ENCODE measurements at places on chromosomes 7 and 10.

DNA sequence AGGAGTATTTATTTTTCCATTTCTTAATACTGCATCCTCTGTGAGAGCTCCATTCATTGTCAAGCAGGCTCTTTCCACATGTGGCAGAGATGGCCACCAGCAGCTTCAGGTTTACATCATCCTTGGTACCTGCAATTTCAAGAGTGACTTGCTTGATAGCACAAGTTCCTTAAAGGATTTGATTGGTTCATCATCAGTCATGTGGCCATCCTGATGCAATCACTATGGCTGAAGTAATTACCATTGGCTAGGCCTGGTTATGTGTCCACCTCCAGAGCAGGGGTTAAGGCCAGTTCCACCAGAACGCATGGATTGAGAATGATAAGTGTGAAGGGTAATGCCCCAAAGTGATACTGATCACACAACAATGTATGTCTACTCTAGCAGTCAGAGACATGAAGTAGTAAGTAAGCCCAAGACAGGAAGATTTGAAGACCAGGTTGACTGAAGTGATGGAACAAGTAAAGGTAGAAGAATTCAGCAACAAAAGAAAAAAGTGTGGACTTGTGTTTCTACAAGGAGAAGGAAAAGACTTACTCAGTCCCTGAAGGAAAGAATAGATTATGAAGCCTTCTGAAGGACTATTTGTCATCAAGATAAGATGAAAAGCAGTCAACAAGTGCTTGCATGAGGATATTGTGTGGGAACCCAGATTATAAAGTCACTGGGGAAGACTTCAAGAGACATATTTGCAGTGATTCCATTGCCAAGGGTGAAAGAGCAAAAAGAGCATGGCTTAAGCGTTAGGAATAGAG, 26.4 kb upstream of the PRKAR2B start:
- no peak for ATAC-seq

GRCh38 chr7:82705517-82706260, 262.1 kb upstream of the CACNA2D1 start:
- ATAC-seq, result no peak

DNA sequence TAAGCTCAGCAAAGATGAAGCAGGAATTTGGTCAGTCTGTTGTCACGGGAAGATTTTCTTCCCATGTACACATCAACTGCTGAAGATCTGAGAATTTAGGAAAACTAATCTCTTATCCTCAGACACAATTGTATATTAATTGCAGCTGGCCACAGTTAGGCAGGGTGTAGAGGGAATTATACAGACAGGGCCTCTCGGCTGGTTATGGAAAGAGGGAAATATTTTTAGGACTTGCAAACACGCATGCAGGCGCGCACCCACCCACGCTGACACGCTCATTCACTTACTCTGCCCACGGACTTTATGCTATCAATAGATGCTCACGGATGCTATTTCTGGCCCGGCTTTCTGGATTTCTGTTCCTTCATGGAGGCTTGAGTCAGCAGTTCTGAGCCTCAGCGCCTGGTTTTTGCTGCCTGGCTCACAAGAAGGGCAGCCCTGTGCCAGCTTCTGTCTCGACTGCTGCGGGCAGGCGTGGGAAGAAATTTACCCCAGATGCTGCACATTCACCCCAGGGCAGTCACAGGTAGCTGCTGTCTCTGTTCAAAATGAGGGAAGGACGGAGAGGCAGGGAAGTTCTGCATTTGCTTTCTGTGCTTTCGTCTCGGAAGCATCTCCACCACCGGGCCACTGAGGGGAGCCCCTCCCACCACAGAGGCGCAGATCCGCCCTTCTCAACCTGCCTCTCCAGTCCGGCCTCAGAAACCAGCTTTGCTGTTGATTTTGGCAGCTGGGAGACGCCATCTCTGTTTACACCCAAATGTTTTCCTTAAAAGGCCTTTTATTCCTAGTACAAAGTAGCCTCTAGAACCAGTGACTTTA, 116.3 kb upstream of the BTBD16 start:
- ATAC-seq, result no peak

DNA sequence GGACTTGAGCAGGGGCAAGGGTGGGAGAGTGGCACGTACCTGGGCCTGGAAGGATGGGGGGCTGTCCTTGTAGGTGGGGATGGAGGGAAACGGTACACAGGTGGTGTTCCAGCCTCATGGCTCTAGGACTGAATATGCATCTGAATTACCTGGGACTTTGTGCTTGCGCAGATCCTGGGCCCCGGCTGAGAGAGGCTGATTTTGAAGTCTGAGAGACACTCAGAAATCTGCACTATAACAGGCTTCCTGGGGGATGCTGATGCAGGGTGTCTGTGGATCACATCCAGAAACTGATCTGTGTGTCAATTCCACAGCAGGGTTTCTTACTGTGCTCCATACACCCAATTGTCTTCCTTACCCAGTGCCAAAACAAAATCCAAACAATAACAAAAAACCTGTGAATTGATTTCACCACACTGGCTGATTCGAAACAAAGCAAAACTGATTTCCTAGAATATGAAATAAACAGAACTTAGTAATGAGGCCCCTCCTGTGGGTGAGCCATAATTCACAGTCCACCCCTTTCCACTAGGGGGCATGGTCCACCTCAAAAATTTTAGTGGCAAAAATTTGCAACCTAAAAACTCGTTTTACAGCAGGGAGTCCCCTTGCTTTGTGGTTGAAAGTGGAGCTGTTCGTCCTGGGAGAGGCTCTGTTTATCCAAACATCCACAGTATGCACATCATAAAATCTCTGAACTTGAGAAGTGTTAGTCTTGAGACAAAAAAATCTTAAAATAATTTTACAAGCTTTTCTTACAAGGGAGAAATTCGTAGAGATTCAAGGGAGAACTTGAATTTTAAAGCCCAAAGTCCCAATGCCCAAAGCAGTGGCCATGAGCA, 32.0 kb upstream of the PLEKHA1 start:
- no peak for ATAC-seq

DNA sequence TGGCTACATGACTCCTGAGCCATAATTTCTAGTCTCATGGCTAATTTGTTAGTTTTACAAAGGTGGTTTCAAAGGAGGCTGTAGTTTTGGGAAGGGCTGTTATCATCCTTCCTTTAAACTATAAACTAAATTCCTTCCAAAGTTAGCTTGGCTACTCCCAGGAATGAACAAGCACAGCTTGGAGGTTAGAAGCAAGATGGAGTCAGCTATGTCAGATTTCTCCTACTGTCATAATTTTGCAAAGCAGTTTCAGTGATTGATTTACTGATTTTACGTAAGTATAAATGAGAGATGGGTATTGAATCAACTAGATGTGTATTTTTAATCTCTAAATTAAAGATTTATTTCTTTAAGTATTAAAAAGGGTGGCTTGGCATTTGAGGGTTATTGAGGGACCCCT, 79.9 kb downstream of the PHTF2 start:
- ATAC-seq, result no peak

- ATAC-seq, result peak; percentile 64
Measured at GRCh38 chr10:119688033-119688508, 36.9 kb downstream of the BAG3 start.

- ATAC-seq, result no peak
Measured at GRCh38 chr10:123139521-123140163, 3.9 kb downstream of the HMX3 start.

DNA sequence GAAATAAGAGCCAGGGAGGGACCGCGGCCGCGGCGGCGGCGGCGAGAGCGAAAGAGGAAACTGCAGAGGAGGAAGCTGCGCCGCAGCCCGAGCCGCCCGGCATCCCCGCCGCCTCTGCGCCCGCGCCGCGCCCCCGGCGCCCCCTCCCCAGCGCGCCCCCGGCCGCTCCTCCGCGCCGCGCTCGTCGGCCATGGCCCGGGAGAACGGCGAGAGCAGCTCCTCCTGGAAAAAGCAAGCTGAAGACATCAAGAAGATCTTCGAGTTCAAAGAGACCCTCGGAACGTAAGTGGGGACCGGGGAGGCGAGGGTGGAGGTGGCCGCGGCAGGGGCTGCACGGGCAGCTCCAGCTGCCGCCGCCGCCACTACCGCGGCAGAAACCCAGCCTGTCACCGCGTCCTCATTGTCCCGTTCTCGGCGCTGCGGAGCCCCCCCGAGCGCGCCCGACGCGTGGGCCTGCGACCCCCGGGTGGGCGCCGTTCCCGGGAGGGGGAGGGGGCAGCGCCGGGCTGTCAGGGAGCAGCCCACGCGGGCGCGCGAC, 351 bp downstream of the CAMK1D start:
- ATAC-seq, result peak; percentile 0

DNA sequence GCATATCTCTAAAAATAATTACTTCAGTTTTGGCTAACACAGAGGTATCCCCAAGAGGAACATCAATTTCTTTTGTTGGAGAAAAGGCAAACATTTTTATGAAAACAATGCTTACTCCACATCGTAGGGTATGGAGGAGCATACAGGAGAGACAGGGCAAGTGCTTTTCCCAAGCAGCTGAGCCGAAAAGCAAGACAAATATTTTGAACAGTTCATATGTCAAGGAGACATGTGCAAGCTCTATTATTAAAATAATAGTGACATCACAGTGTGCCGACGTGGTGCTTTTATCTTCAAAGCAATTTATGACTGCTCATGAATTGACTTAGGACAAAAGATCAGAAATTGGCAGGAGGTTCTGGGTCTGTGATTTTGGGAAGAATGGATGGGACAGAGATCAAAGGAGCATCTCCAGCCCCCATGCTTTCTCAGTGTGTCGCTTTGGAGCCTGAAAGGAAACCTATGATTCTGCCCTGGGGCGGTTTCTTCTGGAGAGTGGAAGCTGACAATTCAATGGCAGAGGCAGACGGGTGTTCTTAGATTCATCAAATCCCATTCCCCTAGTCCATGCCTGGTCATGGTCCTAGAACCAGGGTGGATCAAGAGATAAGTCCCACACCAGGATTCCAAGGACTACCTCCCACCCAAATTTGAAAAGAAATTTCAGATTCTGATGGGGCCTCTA, 97.1 kb downstream of the JCAD start:
- ATAC-seq, result no peak

DNA sequence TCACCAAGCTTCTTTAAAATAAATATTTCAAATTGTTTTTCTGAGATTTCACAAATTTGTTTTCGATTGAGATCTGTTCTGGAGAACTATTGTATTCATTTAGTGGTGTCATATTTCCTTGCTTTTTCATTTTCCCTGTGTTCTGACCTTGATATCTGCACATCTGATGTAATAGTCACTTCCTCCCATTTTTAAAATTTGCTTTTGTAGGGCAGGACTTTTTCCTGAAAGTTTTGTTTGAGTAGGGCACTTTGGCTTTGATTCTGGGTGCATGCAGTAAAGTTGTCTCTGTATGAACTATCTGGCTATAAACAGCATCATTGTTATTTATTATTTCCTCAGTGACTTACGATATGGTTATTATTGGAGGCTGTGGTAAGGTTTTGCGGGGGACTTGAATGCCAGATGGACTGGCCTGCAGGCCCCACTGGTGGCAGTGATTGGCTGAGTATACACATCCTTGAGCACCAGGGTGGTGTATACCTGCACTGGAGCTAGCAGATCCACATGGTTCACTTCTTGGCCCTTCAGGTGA, 83.6 kb downstream of the CSTF2T start:
- no peak for ATAC-seq

GRCh38 chr7:41385996-41386395, 316.9 kb downstream of the INHBA start:
- no peak for ATAC-seq

- no peak for ATAC-seq
Measured at GRCh38 chr10:71223347-71224058, 11.1 kb downstream of the UNC5B start.

GRCh38 chr10:64508029-64508661, 986.9 kb downstream of the REEP3 start:
- no peak for ATAC-seq

DNA sequence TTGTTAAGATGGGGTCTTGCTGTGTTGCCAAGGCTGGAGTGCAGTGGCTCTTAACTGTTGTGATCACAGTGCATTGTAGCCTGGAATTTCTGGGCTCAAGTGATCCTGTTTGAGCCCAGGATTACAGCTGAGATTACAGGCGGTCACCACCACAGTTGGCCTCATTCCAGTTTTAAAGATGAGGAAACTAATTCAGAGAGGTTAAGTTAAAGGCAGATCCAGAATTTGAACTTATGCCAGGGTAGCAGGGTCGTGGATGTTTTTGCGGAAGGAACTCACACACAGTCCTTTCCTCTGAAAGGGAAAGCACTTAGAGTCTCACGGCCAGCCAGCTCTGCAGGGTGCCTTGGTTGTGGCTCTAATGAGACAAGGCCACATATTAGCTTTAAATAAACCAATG, 84.7 kb downstream of the MMRN2 start:
- no peak for ATAC-seq

DNA sequence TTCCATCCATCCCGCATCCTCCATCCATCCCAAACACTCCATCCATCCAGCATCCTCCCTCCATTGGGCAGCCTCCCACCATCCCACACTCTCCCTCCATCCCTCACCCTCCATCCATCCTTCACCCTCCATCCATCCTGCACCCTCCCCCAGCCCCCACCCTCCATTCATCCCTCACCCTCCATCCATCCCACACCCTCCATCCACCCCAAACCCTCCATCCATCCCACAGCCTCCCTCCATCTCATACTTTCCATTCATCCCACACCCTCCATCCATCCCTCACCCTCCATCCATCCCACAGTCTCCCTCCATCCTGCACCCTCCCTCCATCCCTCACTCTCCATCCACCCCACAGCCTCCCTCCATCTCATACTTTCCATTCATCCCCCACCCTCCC, 60.4 kb downstream of the FOXI2 start:
- peak; percentile 93 for ATAC-seq

DNA sequence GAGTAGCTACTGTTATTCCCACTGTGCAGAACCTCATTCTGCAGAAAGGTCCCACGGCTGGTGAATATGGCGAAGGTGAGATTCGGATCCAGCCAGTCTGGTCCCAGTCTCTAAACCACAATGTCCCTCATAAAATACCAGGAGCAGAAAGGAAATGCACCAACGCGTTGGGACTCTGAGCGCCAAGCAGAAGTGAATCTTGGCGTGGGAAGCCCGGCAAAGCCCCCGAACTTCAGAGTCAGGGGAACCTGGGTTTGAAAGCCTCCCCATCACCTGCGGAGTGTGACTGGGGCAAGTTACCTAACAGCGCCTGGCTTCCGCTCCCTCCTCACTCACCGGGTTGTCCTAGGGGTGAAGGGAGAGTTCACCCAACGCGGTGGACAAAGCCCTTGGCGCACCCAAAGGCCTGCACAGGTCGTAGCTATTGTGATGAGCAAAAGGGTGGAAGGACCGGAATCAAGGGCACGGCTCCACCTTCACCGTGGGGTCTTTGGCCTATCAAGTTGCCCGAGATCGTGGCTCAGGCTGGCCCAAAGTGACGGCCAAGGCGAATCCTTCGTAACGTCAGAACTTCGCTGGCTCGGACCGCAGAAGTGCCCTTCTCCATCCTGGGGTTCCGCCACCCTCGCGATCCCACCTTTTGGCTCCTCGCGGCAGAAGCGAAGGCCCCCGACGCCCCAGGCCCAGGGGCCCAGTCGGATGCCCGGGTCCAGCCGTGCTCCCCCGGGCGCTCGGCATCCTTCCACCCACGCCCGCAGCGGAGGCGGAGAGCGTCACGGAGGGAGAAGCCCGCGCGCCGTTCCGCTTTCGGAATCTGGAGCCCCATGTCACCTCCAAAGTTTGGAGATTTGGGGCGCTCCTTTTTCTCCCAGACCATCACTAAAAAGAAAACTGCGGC, 811 bp downstream of the RGS10 start:
- peak; percentile 35 for ATAC-seq

- no peak for ATAC-seq
Measured at GRCh38 chr10:97726636-97727178, 10.2 kb upstream of the ZFYVE27 start.

GRCh38 chr7:135938563-135938962, 38.6 kb downstream of the MTPN start:
- ATAC-seq, result no peak
